ENCODE measurements at places on chromosomes 5 and 9.

- DNase-seq: peak; percentile 18
Measured at GRCh38 chr5:94314460-94315131, 303.8 kb downstream of the KIAA0825 start.

DNA sequence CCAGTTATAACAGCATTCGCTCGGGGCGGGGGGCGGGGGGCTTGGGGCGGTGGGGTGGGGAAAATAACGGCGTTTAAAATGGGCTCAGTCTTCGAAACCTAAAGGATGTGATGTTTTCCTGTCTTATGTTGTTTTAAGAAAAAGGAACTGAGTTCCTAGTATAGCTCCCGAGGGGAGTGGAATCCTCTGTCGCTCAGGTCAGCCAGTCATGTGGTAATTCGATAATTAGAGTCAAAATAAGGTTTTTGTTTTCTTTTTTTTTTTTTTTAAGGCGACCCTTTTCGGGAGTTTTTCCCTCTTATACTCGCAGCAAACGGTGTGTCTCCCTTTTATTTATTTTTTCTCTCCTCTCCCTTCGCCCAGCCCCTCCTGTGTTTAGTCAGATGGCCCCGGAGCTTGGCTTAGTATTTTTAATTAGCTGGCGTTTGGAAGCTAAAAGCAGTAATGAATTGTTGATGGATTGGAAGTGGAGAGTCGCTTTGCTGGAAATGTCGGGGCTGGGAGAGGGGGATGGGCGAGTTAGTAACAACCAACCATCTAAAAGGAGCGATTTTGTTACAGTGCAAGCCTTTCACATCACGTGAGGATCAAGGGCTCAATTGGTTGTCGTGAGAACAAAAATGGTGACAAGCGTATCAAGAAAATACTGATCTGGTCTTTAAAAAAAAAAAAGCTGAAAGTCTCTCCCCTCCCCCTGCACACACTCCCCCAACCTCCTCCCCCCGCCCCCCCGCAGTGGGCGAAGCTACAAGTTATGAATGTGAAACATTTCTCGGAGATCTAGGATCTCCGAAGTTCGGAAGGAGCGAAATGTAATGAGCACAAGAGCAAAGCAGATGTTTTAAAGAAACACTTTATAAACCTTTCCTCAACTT is 714 bp upstream of the ZNF608 start:
- DNase-seq: peak; percentile 89

DNA sequence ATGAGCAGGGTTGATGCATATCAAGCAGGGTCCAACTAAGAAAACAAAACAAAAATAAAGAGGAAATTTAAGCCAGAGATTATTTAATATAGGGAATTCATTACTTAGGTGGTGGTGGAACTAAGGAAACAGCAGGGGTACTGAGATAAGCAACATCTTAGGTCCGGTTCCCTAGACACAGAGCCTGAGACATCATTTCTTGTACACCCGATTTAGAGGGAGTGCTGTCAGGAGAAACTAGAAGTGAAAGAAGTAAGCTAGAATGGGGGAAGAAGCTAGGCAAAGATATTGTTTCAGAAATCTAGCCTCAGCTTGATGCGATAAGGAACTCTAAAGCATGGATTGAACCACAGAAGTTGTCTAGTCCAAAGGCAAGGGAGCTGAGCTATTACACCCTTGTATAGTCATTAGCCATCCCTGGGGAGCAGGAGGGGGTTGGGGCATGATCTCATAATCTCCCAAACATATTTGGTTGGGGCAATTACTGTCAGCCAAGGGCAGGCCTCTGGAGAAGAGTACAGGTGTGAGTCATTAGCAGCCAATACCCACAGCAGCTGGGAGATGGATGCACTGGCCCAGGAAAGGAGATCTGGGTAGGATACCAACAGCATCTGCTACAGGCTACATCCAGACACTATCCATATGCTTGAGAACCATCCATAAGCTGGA is 194.5 kb downstream of the ARL15 start:
- no peak for DNase-seq

DNA sequence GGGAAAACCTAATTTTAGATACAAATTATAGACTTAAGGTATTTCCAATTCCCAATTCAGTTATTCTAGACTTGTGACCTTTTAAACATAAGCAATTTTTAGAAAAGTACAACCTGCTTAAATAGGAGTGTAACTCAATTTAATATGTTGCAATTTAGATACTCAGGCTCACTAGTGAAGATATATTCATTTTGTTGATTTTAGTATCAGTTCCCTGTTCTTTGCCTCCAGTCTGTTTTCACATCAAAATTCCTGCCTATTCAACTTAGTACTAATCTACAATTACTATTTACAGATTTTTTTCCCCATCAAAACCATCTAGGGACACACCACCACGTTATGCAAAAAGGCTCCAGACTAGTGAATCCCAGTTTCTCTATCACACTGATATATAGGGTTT is 30.4 kb downstream of the PWWP2A start:
- DNase-seq: no peak

DNA sequence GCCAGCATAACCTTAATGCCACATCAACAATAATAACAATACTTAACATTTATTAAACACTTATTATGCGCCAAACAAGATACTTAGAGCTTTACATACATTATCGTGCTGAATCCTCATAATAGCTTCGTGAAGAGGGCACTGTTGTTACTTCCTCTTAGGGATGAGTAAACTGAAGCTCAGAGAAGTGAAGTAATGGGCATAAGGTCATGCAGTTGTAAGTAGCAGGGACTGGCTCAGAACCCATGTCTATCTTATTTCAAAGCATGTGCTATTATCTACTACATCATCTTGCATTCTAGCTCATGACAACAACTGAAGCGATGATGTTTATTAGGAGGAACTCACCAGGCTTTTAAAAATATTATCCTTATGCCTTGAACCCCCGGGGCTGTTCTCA is 34.9 kb upstream of the PPP3R2 start:
- DNase-seq: no peak

- DNase-seq: no peak
Measured at GRCh38 chr5:65066387-65067146, 297.8 kb downstream of the CWC27 start.

GRCh38 chr9:107751567-107752210 is 262.1 kb upstream of the KLF4 start:
- no peak for DNase-seq

GRCh38 chr5:29382780-29383179 is 1810.7 kb upstream of the CDH6 start:
- no peak for DNase-seq

GRCh38 chr5:56323505-56323904 is 90.4 kb upstream of the ANKRD55 start:
- no peak for DNase-seq

GRCh38 chr5:172800088-172800551 is 29.1 kb upstream of the DUSP1 start:
- DNase-seq: peak; percentile 15

GRCh38 chr9:16637218-16637617 is 233.3 kb downstream of the BNC2 start:
- DNase-seq: no peak

DNA sequence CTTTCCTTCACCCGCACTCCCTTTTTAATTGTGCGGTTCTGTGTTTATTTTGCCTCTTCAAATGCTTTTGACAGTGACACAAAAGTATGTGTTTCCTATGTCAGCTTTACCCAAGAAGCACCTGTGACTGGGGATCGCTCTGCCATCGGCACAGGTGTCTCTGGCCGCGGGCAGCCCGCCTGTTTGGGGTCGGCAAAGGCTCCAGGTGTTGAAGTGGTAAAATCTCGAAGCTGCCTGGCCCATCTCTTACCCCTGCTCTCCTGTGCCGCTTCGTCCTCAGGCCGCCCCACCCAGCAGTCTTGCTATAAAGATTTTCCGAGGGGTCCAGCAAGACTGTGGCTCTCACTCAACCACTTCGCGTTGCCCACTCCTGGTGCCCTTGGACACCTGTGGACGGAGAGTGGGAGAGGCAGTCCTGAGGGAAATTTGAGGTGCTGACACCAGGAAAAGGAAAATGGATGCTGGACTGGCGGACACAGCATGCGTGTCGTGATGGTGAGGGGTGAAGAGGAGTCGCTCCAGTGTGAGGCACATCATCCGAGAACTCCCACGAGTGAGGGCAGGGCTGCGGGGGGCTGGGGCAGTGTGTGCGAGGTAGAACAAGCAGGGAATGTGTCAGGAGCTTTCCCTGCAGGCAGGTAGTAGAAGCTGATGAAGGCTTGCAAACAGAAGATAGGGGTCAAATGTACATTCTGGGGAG is 29.1 kb upstream of the CEP72 start:
- no peak for DNase-seq

DNA sequence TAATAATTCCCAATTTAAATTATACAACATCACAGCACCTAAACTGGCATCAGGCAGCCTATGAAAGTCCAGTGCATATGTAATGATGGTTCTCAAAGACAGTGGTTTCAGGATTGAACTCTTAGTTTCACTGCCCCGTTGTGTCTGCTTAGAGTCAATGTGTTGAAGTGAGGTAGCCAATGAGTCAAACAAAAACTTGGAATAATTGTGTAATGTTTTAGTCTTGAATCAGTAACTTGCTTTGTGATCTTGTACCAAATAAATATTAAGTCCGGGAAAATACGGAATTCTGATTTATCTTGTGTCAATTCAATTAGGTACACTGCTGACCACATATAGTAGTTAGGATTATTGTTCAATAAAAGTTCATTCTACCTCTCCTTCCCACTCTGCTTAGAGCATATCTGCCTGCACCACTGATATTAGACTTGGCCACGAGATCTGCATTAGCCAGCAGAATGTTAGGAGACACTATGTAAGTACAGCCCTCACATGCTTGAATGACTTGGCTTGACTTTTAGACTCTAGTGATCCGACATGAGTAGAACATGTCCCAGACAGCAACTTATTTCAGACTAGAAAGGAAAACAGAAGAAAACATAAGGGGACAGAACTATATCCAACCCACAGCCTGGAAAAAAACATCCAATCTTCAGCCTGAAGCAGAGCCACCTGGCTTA is 441.5 kb upstream of the PTGER4 start:
- no peak for DNase-seq

DNA sequence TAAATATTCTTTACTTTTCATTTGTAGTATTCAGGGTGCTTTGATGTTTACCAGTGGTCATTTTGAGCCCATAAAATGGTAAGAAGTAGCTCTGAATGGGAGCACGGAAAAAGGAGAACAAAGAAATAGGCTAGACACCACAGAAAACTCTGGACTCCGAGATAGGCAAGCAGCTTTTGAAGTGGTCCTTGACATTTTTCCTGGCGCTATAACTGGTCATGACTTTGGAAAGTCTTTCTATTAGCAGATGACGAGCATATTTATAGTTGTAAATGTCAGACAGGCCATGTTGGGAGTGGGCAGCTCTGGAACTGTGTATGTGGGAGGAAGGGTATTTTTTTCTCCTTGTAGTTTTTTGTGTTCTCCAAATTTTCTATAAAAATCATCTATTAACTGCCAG is 126.1 kb upstream of the POC5 start:
- no peak for DNase-seq

- DNase-seq: no peak
Measured at GRCh38 chr5:127804886-127805426, 101.8 kb downstream of the CCDC192 start.

DNA sequence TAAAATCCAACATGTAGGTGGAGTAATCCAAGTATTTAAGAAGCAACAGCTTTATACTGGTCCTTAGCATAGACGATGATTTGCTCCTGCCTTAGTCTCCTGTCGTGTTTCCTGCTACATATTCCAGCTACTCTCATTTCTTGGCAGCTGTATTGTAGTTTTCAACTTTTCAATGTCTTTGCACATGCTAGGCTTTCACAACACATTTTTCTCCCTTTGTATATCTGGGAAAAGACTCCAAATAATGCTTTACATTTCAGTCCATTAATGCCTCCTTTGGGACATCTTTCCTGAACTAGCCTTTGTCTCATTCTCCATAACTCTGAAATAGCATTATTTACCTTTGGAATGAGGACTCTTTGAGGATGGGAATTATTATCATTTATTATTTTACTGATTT is 508.0 kb downstream of the PTPRD start:
- DNase-seq: no peak

DNA sequence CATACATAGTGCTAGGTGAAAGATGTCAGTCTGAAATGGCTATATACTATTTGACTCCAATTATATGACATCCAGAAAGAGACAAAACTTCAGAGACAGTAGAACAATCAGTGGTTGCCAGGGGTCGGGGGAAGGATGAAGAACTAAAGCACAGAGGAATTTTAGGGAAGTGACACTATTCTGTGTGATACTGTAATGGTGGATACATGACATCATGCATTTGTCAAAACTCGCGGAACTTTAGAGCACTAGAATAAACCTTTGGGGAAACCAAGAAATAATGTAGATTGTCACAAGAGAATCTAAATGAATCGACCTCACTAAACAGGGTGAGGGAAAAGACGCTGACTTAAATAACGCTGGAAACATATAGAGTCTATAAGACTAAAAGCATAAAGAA is 107.0 kb upstream of the RETREG1 start:
- DNase-seq: no peak

GRCh38 chr9:128419061-128419925 is 1.4 kb upstream of the CERCAM start:
- no peak for DNase-seq

DNA sequence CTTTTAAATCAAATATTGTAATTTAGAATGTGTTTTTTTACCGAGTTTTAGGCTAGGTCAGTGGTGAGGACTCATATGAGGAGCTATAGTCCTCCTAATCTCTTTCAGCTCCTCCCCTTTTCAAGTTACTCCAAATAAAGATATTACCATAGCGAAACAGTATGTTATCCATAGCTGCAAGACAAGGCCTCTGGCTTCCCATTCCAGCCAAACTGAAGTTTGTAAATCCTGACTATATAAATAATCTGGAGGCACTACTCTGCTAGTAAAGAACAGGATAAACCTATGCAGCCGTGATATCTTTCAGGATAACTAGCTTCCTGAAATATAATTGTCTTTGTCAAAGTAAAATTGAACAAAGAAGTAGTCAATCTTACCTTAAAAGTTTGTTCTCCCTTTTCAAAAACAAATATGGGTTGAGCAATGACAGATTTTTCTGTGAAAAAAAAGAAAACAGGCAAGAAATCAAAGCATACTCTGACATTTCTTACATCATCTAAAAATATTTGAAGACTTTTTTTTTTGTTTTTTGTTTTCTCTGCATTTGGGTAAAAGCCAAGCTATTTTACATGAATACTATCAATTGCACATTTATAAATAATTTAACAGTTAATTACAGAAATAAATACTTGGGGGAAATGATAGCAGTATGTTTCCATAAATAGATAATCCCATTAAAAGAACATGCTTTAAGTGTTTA is 29.3 kb upstream of the NADK2 start:
- DNase-seq: no peak

GRCh38 chr9:3648266-3648665 is 122.5 kb upstream of the RFX3 start:
- no peak for DNase-seq

All from midbrain (tissue), 1 donor.